ENCODE measurements at places on chromosomes 6 and 20.

GRCh38 chr20:56392881-56393482 is 537 bp downstream of the CSTF1 start:
- no peak for DNase-seq

DNA sequence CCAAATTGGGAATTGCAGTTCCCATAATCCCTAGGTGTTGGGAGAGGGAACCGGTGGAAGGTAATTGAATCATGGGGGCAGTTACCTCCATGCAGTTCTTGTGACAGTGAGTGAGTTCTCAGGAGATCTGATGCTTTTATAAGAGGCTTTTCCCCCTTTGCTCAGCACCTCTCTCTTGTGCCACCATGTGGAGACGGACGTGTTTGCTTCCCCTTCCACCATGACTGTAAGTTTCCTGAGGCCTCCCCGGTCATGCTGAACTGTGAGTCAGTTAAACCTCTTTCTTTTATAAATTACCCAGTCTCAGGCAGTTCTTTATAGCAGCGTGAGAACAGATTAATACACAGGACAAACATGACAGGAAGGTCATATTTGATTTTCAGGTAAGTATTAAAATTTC is 25.3 kb upstream of the HECA start:
- no peak for DNase-seq

GRCh38 chr6:148037496-148037895 is 305.1 kb upstream of the SASH1 start:
- DNase-seq, result no peak

DNA sequence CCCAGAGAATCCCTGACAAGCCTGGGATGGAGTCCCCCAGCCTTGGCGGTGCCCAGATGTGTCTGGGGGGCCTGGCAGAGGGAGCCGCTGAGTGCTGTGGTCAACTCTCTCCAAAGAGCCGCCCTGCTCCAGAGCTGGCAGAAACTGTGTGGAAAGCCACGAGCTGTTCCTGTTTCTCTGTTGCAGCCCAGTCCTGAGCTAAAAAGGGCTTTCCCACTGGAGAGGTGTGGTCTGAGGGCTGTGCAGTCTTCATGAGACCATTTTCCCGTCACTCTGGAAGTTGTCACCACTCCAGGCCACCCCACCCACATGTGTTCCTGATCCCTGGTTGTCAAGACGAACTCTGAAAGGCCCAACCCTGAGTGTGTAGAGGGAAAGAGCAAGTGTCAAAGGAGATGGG is 99.7 kb upstream of the KCNK16 start:
- DNase-seq, result no peak

- DNase-seq, result no peak
These were observed 87.9 kb downstream of the PDE10A start for GRCh38 chr6:165575158-165575549.

GRCh38 chr6:137465378-137466009 is 28.7 kb downstream of the OLIG3 start:
- DNase-seq, result no peak

DNA sequence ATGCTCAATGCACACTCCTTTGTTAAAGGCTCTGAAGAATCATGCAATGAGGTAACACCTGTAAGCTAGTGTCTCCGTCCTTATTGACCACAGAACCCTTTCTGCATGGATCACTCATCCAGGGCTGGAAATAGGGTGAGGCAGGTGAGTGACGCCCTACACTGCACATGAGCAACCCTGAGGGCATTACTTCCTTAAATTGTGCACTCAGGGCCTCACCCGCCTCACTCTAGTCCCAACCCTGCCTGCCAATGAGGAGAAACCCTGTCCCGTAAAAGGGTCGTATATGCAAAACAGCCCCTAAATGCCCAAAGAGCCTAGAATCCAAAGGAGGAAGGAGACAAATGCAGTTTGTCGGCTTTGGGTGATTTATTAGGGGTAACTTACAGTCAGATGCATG is 33.6 kb upstream of the NOP56 start:
- DNase-seq, result no peak

DNA sequence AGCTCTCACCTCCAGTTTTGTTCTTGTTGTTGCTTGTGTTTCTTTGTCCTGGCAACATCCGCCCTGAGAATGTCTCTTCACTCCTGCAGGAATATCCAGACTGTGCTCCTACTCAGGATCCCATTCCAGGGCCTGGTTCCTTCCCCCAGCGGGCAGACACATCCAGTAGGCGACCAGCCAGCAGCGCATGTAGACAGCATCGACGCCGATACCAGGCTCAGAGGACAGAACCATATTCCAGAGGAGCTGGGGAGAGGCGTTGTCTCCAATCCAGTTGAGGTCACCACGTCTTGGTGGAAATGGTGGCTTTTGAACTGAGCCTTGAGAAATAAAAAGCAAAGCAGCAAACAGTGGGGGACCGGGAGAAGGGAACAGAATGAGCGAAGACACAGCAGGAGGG is 114.6 kb upstream of the THBS2 start:
- no peak for DNase-seq

DNA sequence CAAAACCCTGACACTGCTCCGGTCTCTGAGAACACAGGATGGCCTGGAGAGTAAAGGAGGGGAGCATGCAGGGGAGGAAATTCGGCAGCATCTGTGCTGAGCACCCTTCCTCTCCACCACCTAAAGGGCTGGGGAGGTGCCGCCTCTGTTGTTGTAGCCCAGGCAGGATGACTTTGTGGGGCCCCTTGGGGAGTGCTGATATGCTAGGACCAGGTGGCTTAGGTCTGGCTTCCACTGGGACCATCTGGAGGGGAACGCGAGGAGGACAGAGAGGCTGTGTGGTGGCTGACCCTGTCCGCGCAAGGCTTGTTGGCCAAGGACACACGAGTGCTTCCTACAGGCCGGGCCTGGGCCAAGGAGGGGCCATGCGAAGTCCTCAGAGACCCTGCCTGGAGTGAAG is 9.9 kb upstream of the RPS6KA2 start:
- DNase-seq, result no peak

DNA sequence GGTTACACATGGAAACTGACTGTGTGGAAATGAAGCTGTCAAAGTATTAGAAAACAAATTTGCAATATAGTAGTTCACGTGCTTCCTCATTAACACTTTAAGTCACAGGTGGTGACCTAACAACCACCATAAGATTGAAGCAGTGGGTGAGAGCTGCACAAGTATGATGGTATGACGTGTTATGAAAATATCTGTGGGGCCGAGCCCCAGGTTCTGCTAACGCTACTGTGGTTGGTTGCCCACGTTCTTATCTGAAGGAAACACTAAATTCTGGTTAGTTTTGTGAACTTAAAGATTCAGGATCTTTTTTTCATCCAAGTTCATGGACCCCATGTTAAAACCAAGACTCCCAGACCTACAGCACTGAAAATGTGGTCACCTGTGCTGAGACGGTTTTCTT is 243.0 kb upstream of the RIN2 start:
- no peak for DNase-seq

GRCh38 chr20:37422791-37423286 is 76.9 kb downstream of the SRC start:
- DNase-seq, result no peak

GRCh38 chr6:27375613-27376079 is 12.9 kb upstream of the ZNF391 start:
- no peak for DNase-seq

GRCh38 chr6:153146413-153146812 is 15.3 kb upstream of the RGS17 start:
- DNase-seq, result no peak

DNA sequence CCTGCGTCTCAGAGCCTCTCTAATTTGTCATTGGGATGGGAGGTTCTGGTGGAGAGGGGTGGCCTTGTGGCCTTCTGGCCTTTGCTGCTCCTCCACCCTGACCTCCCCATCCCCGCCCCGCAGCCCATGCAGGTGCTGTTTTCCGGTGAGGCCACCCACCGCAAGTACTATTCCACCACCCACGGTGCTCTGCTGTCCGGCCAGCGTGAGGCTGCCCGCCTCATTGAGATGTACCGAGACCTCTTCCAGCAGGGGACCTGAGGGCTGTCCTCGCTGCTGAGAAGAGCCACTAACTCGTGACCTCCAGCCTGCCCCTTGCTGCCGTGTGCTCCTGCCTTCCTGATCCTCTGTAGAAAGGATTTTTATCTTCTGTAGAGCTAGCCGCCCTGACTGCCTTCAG is 171.8 kb upstream of the RNF24 start:
- DNase-seq, result no peak

DNA sequence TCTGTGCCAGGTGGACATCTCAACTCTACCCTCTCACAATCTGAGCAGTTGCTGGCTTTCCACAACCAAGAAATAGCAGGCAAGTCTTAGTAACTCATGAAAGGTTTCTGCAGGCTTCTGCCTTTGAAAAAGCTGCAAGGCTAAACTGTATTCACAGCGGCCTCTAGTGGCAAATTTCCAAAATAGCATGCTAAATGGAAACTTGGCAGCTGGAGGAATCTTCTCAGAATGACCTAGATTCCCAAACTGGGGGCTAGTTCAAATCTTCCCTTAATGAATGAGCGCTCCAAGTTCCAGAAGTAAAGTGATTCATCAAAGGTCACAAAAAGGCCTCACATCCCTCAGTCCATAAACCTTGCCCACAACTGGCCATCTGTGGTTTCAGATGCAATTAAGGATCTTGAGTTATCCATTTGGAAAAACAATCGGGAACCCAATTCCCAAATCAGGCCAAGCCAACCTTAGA is 11.9 kb upstream of the CPNE5 start:
- DNase-seq, result no peak

- no peak for DNase-seq
These were observed 914.9 kb downstream of the EPHA7 start for GRCh38 chr6:92504509-92504908.

GRCh38 chr6:47343600-47343999 is 33.9 kb upstream of the TNFRSF21 start:
- no peak for DNase-seq

GRCh38 chr6:117446861-117447260 is 21.1 kb upstream of the ROS1 start:
- no peak for DNase-seq

DNA sequence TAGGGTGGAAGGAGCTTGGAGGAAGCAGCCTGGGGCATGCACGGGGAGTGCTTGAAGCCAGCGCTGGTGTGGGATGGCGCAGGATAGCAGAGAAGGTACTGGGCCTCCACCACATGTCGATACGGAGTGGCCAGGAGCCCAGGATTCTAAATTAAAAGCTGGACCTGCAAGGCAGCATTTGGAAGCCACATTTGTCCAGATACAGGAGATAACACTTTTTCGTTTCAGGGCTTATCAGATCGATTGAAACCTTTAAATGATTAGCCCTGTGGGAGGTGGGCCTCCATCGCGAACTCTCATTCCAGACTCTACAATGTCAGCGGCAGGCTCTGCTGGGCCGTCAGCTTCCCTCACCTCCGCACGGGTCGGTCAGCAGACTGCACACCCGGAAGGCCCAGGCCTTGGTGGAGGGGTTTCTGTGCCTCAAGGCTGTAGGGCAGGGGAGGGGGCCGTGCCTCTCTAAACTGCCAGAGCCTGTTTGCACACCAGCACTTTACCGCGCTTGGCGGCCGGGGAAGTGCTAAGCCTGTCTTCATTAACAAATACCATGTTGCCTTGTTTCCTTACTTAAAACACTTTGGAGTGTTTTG is 17.9 kb downstream of the EDN3 start:
- no peak for DNase-seq

GRCh38 chr6:130853555-130854183 is 26.5 kb downstream of the SMLR1 start:
- no peak for DNase-seq

- DNase-seq, result peak; percentile 45
These were observed 31.1 kb upstream of the CST7 start for GRCh38 chr20:24917797-24918578.

DNA sequence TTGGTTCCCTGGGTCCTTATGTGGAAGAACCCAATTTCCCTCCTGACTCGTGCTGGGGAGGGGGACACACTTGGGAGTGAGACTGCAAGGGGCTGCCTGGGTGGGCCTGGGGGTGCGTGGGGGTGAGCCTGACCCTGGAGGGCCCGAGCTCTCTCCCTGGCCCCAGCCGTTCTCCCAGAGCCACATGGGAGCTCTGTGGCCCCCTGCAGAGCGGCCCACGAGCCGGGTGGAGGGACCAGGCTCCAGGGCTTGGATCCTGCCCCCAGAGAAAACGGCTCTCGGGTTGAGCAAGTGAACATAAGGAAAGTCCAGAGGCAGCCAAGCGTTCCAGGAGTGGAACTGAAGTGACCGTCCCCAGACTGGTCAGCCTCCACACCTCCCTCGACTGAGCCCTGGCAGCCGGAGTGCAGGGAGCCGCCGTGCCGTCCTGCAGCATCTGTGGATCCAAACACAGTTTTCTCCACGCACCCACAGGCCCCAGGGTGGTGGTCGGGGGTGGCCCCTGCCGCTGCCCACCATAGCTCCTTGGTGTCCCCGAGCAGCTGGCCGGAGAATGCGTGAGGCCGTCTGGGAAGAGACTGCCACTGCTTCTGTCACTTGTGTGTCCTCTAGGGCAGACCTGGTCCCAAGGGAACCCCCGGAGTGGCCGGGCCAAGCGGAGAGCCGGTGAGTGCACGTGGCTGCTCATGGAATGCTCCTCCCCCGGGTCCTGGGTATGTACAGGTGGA is 10.6 kb downstream of the COL9A3 start:
- no peak for DNase-seq

GRCh38 chr6:33108307-33108706 is 32.5 kb downstream of the HLA-DPB1 start:
- no peak for DNase-seq

DNA sequence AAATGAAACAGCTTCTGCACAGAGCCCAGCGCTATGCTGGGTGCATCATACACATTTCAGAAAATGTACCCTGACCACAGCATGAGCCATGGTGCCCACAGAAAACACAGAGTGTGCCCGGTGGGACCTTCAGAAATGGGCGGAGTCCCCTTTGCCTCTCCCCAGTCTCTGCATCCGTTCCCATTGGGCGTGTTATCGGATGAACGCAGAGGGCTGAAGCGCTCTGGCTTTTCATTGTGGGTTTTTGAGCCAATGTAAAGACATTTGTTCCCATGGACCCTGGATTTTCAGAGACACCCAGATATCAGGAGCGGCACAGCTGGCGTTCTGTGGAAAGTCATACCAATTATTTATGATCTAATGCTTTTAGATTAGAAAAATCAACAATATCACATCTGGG is 99.8 kb downstream of the DACT2 start:
- no peak for DNase-seq

GRCh38 chr20:2093159-2093781 is 8.4 kb upstream of the STK35 start:
- DNase-seq, result no peak

DNA sequence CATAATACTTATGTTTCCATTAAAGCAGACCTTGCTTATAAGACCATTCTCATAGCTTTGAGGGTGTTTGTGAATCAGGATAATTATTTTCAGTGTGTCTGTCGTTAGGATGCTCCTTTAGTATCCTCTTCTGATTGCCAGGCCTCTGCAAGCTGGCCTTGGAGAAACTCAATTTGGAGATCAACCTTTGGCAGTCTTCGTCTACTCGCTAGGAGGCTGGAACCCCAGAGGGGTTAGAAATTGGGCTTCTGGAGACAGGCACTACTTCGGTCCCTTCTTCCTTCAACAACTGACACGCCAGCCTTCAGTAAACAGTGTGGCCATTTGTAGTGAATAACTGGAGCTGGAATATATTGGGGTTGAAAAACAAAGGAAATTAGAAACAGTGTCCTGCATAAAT is 100.8 kb upstream of the CITED2 start:
- no peak for DNase-seq
